Urothelium cell line (cell line): ENCODE measurements at places on chromosomes 2 and 18.
A peak's percentile ranks its signal among the peaks of the same experiment; 100 is the strongest.

GRCh38 chr18:8450013-8450412, 159.2 kb upstream of the RAB12 start:
- peak; percentile 60 for DNase-seq

DNA sequence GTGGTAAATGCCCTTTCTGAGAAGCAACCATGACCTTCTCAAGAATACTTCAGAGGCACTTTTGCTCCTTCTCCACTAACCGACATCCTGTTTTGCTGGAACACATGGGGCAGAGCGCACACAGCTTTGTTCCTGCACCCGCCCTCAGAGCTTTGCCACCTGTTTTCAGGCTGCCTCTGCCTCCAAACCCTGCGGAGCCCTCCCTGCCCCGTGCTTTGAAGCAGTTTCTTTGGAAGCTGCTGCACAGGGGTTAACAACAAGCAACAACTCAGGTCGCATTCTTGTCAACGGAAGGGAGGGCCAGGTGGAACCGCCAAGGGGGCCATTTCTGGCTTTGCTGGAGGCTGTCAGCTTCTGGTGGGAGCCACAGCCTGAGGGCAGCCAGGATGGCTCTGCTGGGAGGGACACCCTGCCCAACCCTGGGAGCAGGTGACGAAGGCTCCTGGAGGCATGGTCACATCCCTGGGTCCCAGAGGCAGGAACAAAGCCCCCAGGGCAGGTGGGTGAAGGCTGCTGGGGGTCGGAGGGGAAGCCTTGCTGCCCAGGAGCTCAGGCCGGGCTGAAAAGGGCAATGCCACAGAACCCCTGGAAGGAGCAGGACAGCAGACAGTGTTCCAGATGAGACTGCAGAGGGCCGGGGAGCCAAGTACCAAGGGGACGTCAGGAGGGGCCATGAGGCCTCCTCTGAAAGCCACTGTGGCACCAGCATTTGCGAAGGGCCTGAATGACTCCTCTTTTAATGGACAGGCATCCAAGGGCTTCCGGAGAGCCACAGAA, 46.8 kb downstream of the MRPS5 start:
- DNase-seq: no peak

GRCh38 chr2:43133708-43134570, 92.5 kb downstream of the ZFP36L2 start:
- no peak for DNase-seq

GRCh38 chr2:210477496-210477895, 937 bp upstream of the LANCL1 start:
- peak; percentile 70 for DNase-seq
